NCI-H1048 (cell line): ENCODE measurements at places on chromosomes 11 and 22.

DNA sequence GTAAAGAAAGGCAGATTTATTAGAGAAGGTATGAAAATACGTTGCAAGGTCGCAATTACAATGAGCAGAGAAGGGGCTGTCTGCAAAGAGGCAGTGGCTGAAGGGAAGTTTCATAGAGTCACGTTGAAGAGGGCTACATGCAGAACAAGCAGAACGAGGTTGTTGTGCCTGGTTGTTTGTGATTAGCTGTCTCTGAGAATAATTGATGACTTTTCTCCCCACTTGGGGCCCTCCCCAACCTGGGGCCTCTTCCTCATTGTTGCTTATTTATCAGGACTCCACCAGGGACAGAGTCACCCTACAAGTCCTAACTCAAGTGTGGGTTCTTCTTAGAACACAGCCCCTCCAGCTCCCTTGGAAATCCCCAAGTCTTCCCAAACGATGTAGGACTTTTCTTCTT lies 29.1 kb downstream of the CSF2RB start:
- no peak for DNase-seq

DNA sequence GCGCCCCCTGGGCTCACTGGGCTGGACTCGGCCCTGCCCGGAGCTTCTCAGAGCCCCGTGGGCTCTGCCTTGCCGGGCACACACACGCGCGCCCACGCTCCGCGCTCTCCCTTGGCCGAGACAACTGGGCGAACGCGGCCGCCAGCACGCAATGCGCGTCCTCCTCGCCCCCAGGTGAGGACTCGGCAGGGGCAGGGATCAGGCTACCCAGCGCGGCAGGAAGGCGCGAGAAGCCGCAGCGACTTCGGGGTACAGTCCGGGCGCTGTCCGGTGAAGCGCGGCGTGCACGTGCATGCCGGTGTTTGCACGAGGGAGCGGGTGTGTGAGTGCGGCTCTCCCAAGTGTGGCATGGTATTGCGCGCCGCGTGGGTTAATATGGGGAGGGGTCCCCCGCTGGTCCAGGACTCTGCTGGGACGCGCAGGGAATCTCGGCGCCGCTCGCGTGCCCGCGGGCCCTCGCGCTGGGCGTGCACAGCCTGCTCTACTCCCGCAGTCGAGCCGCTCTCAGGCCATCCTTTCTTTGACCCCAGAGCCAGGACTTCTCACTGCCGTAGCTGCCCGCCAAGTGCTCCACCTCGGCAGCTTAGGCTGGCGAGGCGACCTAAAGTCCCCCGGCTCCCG lies 5.4 kb downstream of the WNT7B start:
- DNase-seq: no peak

DNA sequence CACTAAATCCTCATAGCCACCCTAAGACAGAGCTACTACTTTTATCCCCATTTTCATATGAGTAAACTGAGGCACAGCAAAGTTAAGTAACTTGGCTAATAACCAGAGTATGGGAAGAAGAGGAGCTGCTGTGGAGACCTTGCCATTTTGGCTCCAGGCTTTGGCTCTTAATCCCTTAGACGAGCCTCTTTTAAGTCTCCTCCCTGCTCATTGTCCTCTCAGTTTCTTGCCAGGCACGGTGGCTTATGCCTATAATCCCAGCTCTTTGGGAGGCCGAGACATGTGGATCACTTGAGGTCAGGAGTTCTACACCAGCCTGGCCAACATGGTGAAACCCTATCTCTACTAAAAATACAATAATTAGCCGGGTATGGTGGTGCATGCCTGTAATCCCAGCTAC lies 78.6 kb downstream of the PRR5L start:
- no peak for DNase-seq

DNA sequence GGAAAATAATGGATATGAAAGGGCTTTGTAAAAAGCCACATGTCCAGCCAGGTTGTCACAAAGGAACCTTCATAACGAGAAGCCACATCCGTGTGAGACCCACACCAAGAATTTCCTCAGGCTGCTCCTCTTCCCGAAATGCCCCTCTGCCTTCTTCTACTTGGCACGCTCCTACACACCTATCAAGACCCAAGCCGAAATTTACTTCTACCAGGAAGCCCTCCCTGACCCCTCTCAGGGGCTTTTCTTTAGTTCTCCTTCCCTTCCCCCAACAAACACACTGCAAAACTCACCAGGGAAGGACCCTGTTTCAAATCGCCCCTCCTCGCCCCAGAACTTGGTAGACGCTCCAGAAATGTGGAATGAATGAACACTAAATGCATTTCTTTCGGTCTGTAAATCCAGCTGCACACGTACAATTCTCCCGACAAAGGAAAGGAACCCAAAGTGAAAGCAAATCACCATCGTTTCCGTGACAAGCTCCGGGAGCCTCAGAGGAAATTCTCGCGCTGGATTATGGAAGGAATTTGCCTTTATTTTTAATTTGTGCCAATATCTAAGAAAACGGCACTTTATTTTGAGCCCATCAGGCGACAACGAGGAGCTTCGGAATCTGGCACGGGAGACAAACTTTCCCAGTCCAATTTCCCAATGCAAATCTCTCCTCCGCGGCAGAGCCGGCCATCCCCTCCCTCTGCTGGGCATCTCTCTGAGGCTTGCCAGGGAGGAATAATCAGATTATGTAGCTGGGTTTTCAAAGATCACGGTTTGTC lies 13.2 kb upstream of the SHISAL1 start:
- DNase-seq: no peak

DNA sequence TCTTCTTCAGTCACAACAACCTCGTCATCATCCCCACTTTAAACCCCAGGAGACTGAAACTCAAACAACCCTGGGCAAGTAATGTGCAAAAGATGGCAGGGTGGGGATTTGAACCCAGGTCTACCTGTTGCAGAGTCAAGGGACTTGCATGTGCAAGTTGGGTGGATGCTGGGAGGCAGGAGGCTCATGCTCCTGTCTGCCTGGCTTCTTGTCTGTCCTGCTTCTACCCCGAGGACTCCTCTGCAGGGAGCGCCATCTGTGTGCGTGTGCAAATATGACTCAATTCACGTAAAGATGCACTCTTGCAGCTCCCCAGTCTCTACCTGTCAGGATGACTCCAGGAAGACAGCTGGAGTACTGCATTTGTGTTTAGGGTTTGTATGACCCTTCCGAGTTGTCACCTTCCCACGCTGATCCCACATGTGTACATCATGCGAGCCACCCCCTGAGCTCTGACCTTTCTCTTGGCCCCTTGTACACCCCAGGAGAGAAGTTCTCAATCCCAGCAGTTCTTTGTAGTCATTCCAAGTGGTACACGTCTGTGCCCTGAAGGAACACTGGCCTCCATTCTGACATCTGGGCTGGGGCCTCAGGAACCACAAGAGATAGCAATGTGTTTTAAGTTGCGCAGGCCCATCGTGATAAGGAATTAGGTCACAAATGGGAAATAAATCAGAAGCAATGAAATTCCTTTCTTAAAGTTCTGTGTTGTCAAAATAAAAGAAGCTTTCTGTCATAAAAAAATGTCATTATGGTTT lies 95.7 kb downstream of the CWC15 start:
- DNase-seq: no peak

DNA sequence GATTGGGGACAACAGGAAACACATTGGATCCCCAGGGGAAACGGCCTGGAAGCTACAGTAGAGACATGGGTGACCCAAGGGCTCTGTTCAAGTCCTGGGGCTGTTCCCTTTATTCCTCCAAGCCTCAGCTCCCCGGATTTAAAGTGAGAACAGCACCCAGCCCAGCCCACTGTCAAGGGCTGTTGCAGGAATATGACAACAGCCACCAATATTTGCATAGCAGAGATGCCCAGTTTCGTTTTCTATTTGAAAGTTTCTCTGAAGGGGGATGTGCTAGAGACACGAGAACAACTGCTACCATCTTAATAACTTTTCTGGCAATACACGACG lies 81.1 kb upstream of the WNT7B start:
- peak; percentile 71 for DNase-seq

GRCh38 chr11:120536797-120537169 lies 25.2 kb downstream of the GRIK4 start:
- DNase-seq: no peak

- no peak for DNase-seq
Measured at GRCh38 chr22:25656724-25657123, 85.3 kb upstream of the MYO18B start.

DNA sequence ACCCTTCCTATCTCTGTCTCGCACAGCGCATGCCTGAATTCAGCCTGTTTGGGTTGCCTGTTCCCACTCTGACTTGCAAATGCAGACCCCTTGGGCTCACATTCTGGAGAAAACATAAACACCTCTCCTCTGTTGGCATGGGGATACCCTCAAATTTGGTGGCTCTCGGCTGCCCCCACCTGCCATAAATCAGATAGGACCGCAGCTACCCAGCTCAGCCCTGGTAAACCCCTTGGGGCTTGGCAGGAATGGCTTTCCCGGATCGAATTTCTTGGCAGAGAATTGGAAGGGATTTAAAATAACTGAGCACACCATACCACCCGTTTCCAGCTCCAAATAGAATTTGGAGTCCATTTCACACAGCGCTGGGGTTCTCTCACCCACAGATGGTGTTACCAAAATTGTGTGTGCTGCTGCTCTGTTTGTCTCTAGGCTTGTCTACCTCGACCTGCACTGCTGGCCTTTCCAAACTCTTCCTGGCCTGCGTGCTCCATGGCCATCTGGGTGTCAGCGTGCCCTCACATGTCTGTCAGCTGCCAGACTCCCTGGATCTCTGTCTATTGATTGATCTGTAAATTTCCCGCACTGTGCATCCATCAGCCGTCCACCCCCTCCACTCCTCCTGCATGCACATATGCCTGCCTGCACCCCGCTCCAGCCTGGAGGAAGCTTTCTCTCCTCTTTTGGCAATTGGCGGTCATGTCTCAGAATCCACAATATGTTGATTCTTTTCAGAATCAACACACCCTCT lies 134.0 kb downstream of the NTM start:
- no peak for DNase-seq

DNA sequence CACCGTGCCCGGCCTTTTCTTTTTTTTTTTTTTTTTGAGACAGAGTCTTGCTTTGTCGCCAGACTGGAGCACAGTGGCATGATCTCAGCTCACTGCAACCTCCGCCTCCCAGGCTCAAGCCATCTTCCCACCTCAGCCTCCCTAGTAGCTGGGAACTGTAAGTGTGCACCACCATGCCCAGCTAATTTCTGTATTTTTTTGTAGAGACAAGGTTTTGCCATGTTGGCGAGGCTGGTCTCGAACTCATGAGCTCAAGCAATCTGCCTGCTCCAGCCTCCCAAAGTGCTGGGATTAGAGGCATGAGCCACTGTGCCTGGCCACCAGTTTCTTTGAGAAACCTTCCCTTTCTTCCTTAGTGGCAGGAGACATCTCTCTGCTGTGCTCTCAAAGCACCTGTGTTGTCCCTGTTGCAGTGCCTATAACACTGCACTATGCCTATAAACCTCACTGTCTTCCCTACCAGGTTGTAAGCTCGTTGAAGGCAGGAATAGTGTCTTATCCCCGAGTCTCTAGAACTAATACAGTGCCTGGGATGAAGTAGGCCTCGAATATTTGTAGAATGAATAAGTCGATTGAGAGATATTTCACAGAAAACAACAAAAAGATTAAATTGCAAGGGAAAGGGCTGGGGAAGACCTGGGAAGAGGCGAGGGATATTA lies 13.7 kb downstream of the TAGLN start:
- DNase-seq: no peak

DNA sequence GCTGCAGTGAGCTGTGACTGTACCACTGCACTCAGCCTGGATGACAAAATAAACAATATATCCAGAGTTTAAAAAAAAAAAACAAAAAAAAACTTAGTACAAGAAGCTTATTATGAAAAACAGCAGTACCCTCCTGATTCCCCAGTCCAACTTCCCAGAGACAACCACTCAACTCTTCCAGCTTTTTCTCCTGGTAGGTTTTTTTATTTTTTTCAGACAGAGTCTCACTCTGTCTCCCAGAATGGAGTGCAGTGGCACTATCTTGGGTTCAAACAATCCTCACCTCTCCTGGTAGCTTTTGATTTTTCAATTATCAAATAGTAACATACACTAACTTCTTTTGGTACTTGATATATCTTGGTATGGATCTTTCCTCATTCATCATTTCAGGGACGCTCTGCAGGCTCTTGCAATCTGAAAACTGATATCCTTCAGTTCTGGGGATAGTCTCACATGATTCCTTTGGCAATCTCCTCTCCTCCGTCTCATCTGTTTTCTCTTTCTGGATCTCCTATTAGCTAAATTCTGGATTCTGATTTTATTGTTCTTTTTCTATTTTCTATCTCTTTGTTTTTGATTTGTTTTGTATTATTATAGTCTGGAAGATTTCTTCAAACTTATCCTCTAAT lies 44.9 kb downstream of the ALG9 start:
- DNase-seq: no peak

DNA sequence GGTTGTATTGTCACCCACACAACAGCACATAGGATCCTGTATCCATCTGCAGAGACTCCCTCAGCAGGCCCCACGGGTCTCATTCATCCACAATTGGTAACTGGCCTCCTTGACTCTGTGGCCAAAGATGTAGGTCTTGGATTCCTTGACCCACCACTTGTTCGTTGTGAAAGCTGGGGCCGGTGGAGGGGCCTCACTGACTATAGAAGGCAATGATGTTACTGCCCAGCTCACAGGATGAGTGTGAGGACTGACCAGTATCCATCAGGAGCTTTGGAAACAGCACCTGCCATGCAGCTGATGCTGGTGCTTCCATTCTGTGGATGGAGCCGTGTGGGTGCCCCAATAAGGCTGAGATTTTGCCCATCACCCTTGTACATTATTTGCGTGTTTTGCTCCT lies 615.7 kb downstream of the BRD1 start:
- DNase-seq: no peak

GRCh38 chr22:39284983-39285382 lies 34.4 kb downstream of the RPL3 start:
- no peak for DNase-seq

DNA sequence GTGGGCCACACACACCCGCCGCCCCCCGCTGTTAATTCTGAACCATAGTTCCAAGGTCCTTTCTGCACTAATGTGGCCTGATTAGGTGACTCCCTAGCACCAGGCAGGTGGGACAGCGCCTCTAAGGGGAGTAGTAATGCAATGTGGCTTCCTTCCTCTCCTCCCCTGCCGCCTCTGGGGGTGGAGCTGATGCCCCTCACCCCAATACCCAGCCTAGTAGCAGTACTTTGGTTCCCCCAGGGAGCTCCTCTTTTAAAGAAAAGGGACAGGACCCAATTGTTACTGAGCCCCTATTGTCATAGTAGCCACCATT lies 14.4 kb downstream of the RTN4RL2 start:
- no peak for DNase-seq
